ENCODE measurements at places on chromosomes 4 and X.

GRCh38 chr4:151567056-151567455 lies 158.1 kb downstream of the FHIP1A start:
- no peak for DNase-seq

GRCh38 chr4:98203332-98204235 lies 57.6 kb upstream of the RAP1GDS1 start:
- DNase-seq = no peak

GRCh38 chr4:81519856-81520255 lies 48.1 kb upstream of the RASGEF1B start:
- DNase-seq = no peak

DNA sequence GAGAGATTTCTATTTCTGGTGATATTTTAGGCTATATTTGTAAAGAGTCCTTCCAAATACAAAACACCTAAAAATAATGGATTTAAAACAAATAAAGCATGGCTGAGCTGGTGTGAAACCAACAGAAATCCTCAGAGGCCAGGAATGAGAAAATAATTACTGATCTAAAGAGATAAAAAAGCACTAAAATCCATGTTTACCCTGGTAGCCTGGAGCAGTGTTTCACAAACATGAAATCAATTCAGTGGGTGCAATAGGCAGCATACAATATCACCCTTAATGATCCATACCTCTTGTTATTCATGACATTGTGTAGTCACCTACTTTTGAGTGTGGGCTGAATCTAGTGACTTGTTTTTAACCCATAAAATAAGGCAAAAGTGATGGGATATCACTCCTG lies 14.6 kb downstream of the PFKFB1 start:
- DNase-seq = no peak

- no peak for DNase-seq
Measured at GRCh38 chr4:146178126-146178525, 2.6 kb downstream of the LSM6 start.

GRCh38 chr4:94334962-94335361 lies 7.7 kb downstream of the HPGDS start:
- no peak for DNase-seq

DNA sequence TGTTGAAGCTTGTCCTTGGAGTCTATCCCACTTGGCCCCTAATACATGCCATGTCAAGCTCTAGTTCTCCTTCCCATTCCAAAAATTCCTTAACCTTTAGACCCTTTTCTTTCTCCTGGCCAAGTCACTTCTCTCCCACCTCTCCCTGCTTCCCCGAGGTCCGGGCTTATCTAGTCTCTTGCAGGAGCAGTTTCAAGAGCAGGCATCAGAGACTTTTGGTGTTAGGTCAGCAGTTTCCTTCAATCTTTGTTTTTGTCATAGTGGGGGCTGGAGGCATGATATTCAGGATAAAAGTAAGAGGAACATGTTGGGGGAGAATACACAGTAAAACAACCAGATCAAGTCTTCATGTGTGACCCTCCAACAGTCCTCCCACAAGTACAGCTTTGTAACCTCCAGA lies 11.5 kb upstream of the IDS start:
- no peak for DNase-seq

DNA sequence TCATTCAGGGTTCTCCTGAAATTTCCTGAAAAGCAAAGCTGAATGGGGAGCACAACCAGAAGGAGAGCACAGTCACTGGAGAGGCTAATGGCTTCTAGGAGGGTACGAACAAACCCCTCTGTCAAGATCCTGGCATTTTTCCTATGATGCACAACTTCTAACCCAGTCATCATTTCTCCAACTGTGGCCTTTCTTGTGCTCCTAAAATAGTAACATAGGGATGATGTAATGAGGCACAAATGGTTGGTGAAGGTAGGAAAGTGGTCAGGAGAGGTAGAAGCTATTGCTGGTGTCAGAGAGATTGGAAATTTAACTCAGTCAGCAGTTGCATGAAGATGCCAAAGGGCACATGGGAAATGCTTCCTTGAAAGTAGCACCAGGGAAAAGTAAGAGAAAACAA lies 52.7 kb downstream of the SLC10A7 start:
- DNase-seq = no peak

Data from effector CD4-positive, alpha-beta T cell (primary cell).